ENCODE measurements at places on chromosomes 6 and 20. TPM values are rescaled to one million over a fixed set of nuclear protein-coding genes. Genes with fewer than 3 reads are reported as not detected.

POPDC3 gene
- 53.4 TPM for total RNA-seq

SNAP25 gene
- total RNA-seq: 1.9 TPM

STX16 gene
- 58.1 TPM for total RNA-seq

SLC22A7 gene
- not detected for total RNA-seq

GID8 gene
- total RNA-seq: 49.5 TPM

ENPP5 gene
- 2.6 TPM for total RNA-seq

SOBP gene
- 30.8 TPM for total RNA-seq

THEMIS gene
- total RNA-seq: not detected

TJAP1 gene
- total RNA-seq: 24.7 TPM

RIMS1 gene
- 0.92 TPM for total RNA-seq

ACSS2 gene
- 79.6 TPM for total RNA-seq

TRIM31 gene
- not detected for total RNA-seq

HLA-DPA1 gene
- 1.1 TPM for total RNA-seq

DEFB124 gene
- not detected for total RNA-seq

C20orf144 gene
- not detected for total RNA-seq

KCNB1 gene
- total RNA-seq: 0.06 TPM

BIRC7 gene
- 0.54 TPM for total RNA-seq

PSORS1C2 gene
- total RNA-seq: not detected

SGK2 gene
- 2.4 TPM for total RNA-seq

NT5DC1 gene
- total RNA-seq: 16.9 TPM

SLC32A1 gene
- not detected for total RNA-seq

TGM3 gene
- not detected for total RNA-seq

TXLNB gene
- 17.5 TPM for total RNA-seq

LY6G6F gene
- not detected for total RNA-seq

DPPA5 gene
- total RNA-seq: not detected

SLC26A8 gene
- not detected for total RNA-seq

PRSS16 gene
- 4.4 TPM for total RNA-seq

LAMA5 gene
- 103 TPM for total RNA-seq

LINC00237 gene
- not detected for total RNA-seq

YIPF3 gene
- total RNA-seq: 145 TPM

TNFRSF21 gene
- 12.6 TPM for total RNA-seq

MUC21 gene
- not detected for total RNA-seq

Measured in cardiac muscle cell (in vitro differentiated cells and primary cell).